ENCODE measurements at places on chromosomes 1 and 21. TPM values are rescaled to one million over a fixed set of nuclear protein-coding genes. Genes with fewer than 3 reads are reported as not detected.

GRCh38 chr1:91732291-91733107, 153.5 kb downstream of the TGFBR3 start:
- DNase-seq = no peak
- peaks cover 38% of the 10 kb centered on the region for H3K4me1 ChIP-seq
- no peaks in the 10 kb centered on the region for H3K27me3 ChIP-seq
- no peaks in the 10 kb centered on the region for H3K36me3 ChIP-seq

DNA sequence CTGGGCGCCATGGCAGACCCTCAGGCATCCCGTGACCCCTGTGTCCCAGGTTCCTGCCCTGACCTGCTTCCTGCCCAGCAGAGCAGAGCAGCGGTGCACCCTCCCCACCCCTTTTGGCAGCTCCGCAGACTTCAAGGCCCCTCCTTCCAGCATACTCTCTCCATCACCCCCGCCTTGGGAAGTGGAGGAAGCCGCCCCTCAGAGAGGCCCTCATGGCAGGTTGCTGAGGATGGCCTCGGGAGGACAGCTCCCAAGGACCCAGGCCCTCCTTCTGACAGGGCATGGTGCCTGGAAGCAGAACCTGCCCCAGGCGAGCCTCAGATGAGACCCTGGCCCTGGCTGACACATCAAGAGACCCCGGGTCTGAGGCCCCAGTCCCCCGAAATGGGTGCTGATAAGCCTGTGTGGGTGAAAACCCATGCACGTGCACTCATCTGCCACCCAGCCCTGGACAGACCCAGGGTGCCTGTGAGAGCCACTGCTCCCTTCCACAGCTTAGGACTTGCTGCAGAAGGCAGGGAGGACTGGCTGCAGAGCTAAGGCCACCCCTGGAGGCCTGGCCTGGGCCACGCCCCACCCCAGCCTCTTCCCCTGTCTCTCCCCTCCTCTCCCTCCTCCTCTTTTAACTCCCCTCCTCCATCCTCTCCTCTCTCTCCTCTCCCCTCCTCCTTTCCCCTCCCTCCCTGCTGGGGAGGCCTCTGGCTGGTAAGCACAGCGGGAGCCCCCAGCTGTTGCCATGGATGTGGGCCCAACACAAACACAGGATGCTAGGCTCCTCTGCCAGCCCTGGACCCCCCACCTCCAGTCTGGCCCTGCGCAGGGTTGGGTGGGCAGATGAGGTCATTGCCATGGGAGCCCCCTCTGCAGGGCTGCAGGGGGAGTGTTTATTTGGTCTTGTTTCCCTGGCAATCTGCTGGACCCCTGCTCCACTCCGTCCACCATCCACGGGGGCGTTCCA, 33.7 kb downstream of the WNT9A start:
- H3K4me1 ChIP-seq = peaks cover 16% of the 10 kb centered on the region
- no peak overlapping the region for H3K27ac ChIP-seq

DNA sequence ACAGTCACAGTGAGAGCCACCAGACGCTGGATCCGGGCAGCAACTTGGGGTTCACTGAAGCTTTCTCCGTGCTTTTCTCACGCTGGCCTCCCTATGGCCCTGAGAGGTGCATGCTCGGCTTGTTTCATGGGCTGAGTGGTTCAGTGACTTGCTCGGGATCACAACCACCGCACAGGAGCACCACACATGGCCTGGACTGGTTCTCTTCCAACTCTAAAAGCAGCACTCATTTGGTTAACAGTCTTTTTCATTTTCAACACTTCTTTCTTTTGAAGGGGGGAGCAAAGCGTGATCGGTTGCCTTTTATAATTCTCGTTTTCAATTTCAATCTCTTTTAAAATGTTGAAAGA, 26.2 kb downstream of the UBIAD1 start:
- no peaks in the 10 kb centered on the region for H3K27me3 ChIP-seq
- no peak for DNase-seq
- peaks cover 5% of the 10 kb centered on the region for H3K36me3 ChIP-seq
- no peak overlapping the region for H3K27ac ChIP-seq
- H3K4me1 ChIP-seq = no peaks in the 10 kb centered on the region
- H3K4me3 ChIP-seq = no peak overlapping the region

GRCh38 chr1:185486346-185486745, 169.3 kb upstream of the IVNS1ABP start:
- peak overlapping the region; percentile 74 for H3K27ac ChIP-seq
- H3K4me3 ChIP-seq = no peak overlapping the region
- no peaks in the 10 kb centered on the region for H3K27me3 ChIP-seq
- H3K36me3 ChIP-seq = no peaks in the 10 kb centered on the region
- DNase-seq = no peak

DNA sequence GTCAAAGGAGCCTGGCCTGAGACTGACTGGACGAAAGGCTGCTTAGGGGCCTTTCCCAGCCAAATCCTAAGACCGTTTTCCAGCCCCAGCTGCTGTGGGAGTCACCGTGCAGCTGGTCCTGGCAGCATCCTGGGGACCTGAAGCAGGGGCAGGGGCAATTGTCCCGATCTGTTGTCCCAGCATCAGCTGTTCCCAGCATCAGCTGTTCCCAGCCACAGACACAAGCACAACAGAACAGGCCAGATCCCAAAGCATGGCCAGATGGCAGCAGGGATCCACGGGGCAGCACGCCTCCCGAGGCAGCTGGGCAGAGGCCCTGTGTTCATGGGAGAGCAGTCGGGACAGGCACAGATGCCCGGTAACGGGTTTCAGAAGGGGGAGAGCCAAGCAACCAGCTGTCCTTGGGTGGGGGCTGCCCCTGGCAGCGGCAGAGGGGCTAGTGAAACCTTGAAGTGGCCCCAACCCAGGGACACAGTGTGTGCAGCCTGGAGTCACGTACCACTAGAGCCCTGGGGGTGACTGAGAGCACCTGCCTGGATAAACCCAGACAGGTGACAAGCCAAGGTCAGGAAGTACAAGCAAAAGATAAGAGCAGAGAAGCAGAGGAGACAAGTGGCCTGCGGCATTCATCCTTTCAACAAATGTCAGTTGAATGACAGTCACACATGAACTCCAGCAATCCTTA, 13.3 kb downstream of the CELA2B start:
- no peak overlapping the region for H3K27ac ChIP-seq
- peaks cover 15% of the 10 kb centered on the region for H3K36me3 ChIP-seq
- no peak overlapping the region for H3K4me3 ChIP-seq
- no peaks in the 10 kb centered on the region for H3K4me1 ChIP-seq

GRCh38 chr1:106846656-106847055, 209.8 kb upstream of the PRMT6 start:
- H3K4me3 ChIP-seq = no peak overlapping the region
- peaks cover 1% of the 10 kb centered on the region for H3K27me3 ChIP-seq
- no peaks in the 10 kb centered on the region for H3K36me3 ChIP-seq

GRCh38 chr21:44416193-44416592, 39.1 kb upstream of the LRRC3 start:
- no peak overlapping the region for H3K4me3 ChIP-seq
- H3K36me3 ChIP-seq = peaks cover 3% of the 10 kb centered on the region
- H3K27me3 ChIP-seq = peaks cover 24% of the 10 kb centered on the region
- DNase-seq = peak; percentile 72
- no peaks in the 10 kb centered on the region for H3K4me1 ChIP-seq

DNA sequence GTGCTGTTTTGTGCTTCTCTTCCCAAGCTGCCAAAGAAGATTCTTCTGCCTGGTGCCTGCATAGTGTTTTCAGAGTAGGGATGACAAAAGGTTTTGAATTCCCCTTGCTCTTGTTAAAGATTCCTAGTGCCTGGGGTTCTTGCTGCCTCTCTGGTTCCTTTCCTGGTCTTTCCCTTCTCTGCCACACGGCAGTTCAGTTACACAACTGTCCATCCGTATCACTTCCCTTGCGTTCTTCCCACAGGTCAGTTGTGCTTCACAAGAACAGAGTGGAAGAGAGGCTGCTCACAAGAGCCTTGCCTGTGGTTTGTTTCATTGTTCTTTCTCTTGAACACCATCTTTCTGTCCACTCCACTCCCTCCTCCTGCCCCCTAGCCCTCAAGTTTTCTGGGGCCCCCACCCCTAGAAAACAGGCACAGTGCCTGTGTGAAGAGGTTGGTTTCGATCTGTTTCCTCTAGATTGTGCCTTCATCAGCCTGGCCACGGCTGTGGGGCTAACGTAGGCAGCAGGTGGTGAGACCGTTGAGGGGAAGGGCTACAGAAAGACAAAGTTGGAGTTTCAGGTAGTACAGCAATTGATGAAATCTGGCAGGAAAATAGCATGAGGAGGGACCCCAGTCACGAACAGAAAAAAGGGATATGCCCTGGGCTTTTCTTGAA, 5.8 kb downstream of the VASH2 start:
- no peak for DNase-seq
- peaks cover 1% of the 10 kb centered on the region for H3K36me3 ChIP-seq
- H3K27me3 ChIP-seq = no peaks in the 10 kb centered on the region
- peaks cover 25% of the 10 kb centered on the region for H3K4me1 ChIP-seq
- no peak overlapping the region for H3K4me3 ChIP-seq

GRCh38 chr1:228039006-228039903, 32.5 kb downstream of the WNT3A start:
- H3K27ac ChIP-seq = no peak overlapping the region
- H3K4me1 ChIP-seq = peaks cover 2% of the 10 kb centered on the region
- no peaks in the 10 kb centered on the region for H3K36me3 ChIP-seq
- peaks cover 23% of the 10 kb centered on the region for H3K27me3 ChIP-seq
- DNase-seq = peak; percentile 54

GRCh38 chr21:45078877-45079281, 4.5 kb downstream of the ADARB1 start:
- no peaks in the 10 kb centered on the region for H3K27me3 ChIP-seq
- no peak overlapping the region for H3K4me3 ChIP-seq
- peaks cover 15% of the 10 kb centered on the region for H3K36me3 ChIP-seq
- no peak for DNase-seq
- H3K27ac ChIP-seq = no peak overlapping the region

DNA sequence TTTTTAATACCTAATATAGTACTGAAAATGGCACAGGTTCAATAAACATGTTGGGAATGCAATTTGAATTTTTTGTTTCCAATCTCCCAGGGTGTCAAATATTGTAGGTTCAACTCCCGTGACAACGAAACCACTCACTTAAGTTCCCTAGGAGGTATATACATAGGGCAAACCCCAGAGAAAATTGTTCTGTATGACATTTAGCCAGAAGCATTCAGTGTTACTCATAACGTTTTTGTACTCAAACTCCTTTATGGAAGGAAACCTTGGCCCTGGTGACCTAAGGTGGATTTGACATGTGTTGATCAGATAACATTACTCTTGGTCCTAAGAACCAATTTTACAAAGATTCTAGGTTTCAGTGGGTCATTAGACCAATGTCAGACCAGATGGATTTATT, 110.6 kb downstream of the USP25 start:
- no peak overlapping the region for H3K4me3 ChIP-seq
- DNase-seq = no peak
- no peak overlapping the region for H3K27ac ChIP-seq
- peaks cover 16% of the 10 kb centered on the region for H3K4me1 ChIP-seq
- peaks cover 2% of the 10 kb centered on the region for H3K36me3 ChIP-seq
- H3K27me3 ChIP-seq = no peaks in the 10 kb centered on the region

DNA sequence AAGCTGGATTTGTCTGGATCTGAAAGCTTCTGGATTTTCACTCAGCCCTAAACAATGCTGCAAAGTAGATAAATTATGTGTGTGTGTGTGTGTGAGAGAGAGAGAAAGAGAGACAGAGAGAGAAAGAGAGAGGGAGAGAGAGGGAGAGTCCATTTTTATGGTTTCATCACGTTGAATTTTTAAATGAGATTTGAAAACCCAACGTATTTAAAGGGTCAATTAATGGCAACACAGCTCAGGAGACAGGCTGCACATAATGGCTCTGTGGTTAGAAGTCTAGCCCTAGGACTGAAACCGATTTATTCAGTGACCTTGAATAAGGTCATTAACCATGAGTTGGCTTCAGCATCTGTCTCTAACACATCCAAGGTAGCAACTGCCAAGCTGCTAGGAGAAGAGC, 35.3 kb upstream of the FMN2 start:
- no peak overlapping the region for H3K27ac ChIP-seq
- peaks cover 2% of the 10 kb centered on the region for H3K27me3 ChIP-seq
- H3K4me3 ChIP-seq = no peak overlapping the region
- H3K4me1 ChIP-seq = no peaks in the 10 kb centered on the region
- no peak for DNase-seq

GRCh38 chr1:242425232-242425631, 99.3 kb downstream of the PLD5 start:
- no peak for DNase-seq
- H3K36me3 ChIP-seq = no peaks in the 10 kb centered on the region
- no peaks in the 10 kb centered on the region for H3K27me3 ChIP-seq
- H3K27ac ChIP-seq = no peak overlapping the region
- no peaks in the 10 kb centered on the region for H3K4me1 ChIP-seq

GRCh38 chr1:26234644-26235370, 807 bp downstream of the CEP85 start:
- H3K4me1 ChIP-seq = peaks cover 42% of the 10 kb centered on the region
- peak overlapping the region; percentile 95 for H3K4me3 ChIP-seq
- H3K27me3 ChIP-seq = no peaks in the 10 kb centered on the region
- no peaks in the 10 kb centered on the region for H3K36me3 ChIP-seq
- DNase-seq = no peak
- peak overlapping the region; percentile 96 for H3K27ac ChIP-seq

GRCh38 chr1:203103829-203104495, 18.1 kb upstream of the MYOG start:
- H3K36me3 ChIP-seq = peaks cover 6% of the 10 kb centered on the region
- H3K27ac ChIP-seq = no peak overlapping the region
- DNase-seq = no peak
- H3K4me3 ChIP-seq = no peak overlapping the region
- no peaks in the 10 kb centered on the region for H3K4me1 ChIP-seq

Gene LEPR
- 5.9 TPM for total RNA-seq

Gene ENSA
- total RNA-seq = 85.7 TPM

Gene PFDN2
- total RNA-seq = 58.7 TPM

Gene PTGER3
- 7.9 TPM for total RNA-seq

Gene DMAP1
- total RNA-seq = 29.1 TPM

Gene MEX3A
- total RNA-seq = 12.7 TPM

Gene COL9A2
- 4.9 TPM for total RNA-seq

Gene CASQ2
- not detected for total RNA-seq

Data from chondrocyte (in vitro differentiated cells).